ENCODE measurements at places on chromosomes 12 and 14.

GRCh38 chr12:111405859-111406473, at the start of gene SH2B3:
Gene SH2B3 (plus strand): TSS chr12:111405923. CDS start chr12:111418146, 12,223 bp downstream.
- DNase-seq = no peak

- peak; percentile 92 for DNase-seq
These were observed 177.1 kb upstream of the SLC38A2 start for GRCh38 chr12:46549527-46550265.

DNA sequence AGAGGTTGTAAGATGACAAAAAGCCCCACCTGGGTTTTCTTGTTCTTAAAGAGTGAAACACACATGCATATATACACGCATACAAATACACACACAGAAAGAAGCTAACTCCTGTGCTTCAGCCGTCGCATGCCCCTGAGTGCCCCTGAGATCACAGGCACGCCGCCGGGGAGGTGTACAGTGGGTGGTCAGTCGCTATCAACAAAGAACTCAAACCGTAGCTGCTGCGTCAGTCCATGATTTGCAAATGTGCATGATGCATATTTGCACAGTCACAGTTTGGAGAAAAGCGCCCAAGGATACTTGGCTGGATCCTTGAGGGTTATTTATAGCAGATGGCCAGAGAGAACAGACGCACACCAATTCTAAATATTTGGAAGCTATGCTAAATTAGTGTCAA, 206.9 kb downstream of the TMEM132D start:
- peak; percentile 0 for DNase-seq

GRCh38 chr12:31751085-31751484, 22.3 kb upstream of the AMN1 start:
- DNase-seq = no peak

DNA sequence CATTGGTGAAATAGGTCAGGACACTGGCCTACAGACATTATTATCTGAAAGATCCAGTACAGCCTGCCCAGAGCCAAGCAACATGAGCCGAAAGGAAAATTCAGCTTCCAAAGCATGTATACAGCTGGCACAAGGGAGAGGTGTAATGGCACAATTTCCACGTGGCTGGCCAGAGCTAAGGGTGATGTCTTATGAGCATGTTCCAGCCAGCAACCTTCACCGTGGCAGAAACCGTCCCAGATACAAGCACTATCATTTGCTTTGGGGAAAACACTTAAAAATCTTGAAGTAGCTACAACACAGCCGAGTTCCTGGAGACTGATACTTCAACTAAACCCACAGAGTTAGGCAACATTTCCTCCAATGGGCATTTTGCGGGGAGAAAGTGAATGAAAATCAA, 44.5 kb downstream of the CORO1C start:
- no peak for DNase-seq
